Frontal cortex (tissue), 4 donors: ENCODE measurements at places on chromosomes 12 and 14. TPM values are rescaled to one million over a fixed set of nuclear protein-coding genes. Genes with fewer than 3 reads are reported as not detected.

DNA sequence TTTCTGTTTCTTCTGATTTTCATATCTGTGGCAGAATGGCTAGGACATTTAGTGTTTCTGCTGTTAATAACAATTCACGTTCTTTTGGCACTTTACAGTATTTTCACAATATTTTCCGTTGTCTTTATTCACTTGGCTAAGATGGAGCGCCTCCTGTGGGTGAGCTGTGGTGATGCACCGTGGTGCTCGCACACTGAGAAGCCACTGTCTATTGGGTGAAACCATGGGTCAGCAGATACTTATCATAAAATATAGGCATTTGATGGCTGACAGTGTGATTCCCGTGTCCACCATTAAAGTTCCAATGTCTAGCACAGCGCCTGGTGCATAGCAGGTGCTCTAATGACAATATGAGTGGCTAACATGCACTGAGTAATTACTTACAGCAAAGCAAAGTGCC, 141.8 kb downstream of the VRK1 start:
- DNase-seq, result no peak

The GZMH gene
- total RNA-seq, result not detected

The DDN gene
- total RNA-seq, result 14.7 TPM

The MORN3 gene
- 3.3 TPM for total RNA-seq

DNA sequence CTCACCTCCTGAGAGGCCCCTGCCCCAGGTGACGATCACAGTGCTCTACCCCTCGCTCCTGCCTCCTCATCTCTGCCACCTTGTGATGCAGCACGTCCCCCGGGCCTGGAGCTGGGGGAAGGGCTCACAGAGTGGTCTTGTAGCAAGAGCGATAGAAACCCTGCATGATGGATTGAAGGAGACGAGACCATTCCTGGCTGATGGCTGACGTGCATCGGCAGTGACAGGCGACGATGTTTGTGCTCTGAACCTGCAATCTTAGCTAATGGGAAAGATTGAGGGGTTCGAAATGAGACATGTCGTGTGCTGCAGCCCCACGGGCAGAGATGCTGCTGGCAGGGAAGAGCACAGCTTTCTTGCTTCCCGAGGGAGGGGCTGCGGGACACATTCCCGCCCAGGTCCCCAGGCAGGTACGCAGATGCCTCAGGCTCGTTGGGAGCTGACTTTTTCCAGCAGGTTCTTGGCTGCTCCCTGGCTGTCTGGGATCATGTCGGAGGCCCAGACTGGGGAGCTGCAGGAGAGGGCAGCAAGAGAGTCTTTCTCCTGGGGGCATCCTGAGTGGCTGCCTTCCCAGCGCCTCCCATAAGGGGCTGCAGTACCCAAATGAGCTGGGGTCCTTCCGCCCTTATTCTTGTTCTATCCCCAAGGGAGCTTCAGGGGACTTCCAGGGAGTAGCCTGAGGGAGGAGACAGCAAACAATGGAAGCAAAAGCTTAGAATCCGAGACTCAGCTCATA, 38.7 kb upstream of the GPATCH2L start:
- DNase-seq, result no peak

- no peak for DNase-seq
Measured at GRCh38 chr12:26825459-26826016, 7.5 kb downstream of the ITPR2 start.

The LALBA gene
- not detected for total RNA-seq

The KRT2 gene
- not detected for total RNA-seq

DNA sequence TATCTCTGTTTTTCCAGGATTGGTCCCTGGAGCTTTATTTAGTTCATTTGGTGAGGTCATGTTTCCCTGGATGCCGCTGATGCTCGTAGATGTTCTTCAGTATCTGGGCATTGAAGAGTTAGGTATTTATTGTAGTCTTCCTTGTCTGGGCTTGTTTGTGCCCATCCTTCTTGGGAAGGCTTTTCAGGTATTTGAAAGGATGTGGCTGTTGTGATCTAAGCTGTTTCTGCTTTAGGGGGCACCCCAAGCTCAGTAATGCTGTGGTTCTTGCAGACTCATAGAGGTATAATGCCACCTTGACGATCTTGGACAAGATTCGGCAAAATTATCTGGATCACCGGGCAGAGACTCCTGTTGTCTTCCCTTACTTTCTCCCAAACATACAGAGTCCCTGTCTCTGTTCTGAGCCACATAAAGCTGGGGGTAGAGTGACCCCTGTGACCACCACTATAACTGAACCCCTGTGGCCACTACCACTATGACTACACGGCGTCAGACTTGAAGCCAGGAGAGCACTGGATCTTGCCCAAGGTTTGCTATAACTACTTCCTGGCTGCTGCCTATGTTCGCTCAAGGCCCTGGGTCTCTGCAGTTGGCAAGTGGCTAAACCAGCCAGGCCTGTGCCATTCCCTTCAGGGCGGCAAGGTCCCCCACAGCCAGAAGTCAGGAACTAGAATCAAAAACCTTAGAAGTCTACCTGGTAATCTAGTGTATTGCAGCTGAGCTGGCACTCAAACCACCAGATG, 40.9 kb downstream of the FGD4 start:
- no peak for DNase-seq

DNA sequence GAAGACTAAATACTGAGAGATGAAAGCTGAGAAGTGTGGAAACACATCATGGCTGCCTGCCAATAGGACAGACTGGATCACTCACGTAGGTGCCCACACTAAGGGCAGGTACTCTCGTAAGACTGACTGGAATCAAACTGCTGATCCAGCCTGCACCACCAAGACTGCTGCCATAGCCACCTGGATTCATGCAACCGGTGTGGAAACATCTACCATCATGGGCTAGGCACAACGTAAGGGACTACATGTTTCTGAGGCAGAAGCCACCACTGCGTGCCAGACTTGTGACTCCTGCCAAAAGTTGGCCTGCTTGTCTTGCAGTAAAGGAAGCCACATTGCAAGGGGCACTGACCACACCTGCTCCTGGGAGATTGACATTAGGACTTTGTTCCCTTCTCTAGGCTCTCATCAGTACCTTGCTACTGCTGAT, 3.8 kb downstream of the POMT2 start:
- no peak for DNase-seq

DNA sequence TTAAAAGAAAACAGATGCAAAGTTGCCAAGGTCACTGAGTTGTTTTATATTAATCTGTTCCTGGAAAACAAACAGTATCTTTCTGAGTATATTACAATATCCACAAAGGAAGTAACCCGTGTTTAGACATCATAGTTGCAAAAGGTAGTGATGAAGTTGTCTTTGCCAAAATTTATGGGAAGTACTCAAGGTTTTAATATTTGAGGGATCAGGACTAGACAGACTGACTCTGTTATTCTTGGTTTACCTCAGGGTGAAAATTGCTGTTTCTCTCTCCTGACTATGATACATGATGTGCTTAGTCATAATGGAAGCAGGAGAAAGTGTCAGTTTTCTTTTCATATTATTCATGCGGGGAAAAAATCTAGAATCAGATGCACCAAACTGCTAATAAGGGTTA, 28.3 kb downstream of the TMEM233 start:
- no peak for DNase-seq

DNA sequence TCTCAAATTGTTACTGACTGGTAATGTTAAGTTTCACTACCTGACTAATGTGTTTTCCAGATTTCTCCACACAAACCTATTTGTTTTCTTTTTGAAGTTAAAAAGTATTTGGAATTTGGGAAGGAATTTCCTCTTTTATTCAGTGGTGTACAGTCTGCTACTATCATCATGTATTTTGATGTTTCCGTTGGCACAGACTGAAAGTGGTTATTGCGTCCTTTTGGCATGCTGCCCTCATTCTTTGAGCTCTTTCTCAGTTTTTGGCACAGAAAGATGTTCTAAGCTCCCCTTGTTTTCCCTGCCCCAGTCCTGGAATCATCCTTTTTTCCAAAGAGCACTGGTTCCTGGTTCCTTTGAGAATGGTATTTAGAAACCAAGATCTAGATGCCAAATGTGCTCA, 31.4 kb upstream of the RTRAF start:
- DNase-seq, result no peak

- DNase-seq, result peak; percentile 58
Measured at GRCh38 chr12:106248312-106248845, 559 bp upstream of the CKAP4 start.

- no peak for DNase-seq
Measured at GRCh38 chr14:97273540-97273939, 476.4 kb downstream of the VRK1 start.

GRCh38 chr12:34625116-34625515, 602.8 kb downstream of the ALG10 start:
- no peak for DNase-seq

- DNase-seq, result no peak
Measured at GRCh38 chr14:40652089-40652691, 954.5 kb upstream of the LRFN5 start.

DNA sequence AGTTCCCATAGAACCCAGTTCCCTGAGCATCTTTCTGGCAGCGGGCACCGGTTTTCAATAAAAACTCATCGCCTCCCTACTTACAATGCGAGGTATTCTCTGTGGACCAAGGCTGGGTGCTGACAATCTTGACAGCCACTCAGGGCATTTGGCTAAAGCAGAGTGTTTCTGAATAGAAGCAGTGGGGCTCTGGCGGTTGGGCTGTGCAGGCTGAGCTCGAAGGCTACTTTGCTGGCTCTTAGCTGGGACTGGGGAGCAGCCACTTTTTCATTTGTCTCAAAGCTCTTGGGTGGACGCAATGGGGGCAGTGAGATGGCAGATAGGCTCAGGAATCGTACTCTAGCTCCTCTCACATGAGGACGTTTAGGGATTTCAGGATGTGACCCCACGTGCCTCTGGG, 151.8 kb downstream of the UNC79 start:
- DNase-seq, result no peak

GRCh38 chr14:69680297-69680696, 68.9 kb downstream of the SUSD6 start:
- no peak for DNase-seq

The IFNG gene
- total RNA-seq, result not detected

- no peak for DNase-seq
Measured at GRCh38 chr12:59316938-59317337, 278.9 kb upstream of the SLC16A7 start.

The KITLG gene
- total RNA-seq, result 56.3 TPM

DNA sequence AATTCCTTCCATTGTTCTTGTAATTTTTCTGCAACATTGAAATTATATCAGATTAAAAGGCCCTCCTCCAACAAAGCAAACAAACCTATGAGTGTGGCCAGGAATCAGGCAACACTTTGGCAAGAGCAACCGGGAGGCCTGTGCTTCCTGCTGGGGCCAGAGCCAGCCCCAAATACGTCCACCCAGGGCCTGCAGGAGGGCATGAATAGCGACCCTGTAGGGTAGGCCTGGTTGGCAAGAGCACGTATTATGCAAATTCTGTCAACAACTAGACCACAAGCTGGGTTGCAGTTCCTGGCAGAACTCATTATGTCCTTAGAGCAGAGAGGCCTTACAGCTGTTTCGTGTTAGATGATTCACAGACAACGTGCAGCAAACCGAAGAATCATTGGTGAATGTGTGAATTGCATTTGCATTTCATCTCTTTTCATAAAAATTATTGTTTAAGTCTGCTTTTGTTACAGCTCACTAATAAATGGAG, 26.9 kb upstream of the LGALS3 start:
- DNase-seq, result no peak

DNA sequence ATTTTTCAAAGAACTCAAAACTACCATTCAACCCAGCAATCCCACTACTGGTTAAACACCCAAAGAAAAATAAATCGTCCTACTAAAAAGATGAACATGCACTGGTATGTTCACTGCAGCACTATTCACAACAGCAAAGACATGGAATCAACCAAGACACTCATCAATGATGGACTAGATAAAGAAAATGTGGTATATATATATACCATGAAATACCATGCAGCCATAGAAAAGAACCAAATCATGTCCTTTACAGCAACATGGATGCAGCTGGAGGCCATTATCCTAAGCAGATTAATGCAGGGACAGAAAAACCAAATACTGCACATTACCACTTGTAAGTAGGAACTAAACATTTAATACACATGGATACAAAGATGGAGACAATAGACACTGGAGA, 3.8 kb upstream of the ANO6 start:
- no peak for DNase-seq

DNA sequence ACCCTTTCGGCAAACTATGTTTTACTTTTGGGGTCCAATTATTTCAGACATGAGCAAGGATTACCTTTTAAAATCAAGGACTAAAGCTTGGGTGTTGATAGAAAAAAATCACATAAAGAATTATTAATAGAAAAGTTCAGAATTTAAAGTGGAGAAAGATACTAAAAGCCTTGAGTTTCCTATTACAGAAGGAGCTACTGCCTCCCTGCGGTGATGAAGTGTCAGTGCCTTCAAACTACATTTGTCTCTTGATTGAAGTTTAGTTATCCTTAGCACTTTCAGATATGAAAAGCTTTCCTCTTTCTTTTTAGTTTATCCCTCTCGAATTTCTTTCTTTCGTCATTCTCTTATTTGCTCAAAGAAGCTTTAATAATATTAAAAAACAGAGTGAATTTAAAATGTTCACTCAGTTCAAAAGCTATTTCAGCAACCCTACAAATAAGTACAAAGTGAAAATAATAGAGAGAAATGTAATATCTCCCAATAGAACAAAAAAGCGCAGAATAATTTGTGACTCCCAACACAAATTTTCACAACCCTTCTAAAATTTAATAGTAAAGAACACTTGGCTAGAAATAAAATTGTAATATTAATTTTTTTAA, 87.6 kb downstream of the SEC23A start:
- peak; percentile 61 for DNase-seq

DNA sequence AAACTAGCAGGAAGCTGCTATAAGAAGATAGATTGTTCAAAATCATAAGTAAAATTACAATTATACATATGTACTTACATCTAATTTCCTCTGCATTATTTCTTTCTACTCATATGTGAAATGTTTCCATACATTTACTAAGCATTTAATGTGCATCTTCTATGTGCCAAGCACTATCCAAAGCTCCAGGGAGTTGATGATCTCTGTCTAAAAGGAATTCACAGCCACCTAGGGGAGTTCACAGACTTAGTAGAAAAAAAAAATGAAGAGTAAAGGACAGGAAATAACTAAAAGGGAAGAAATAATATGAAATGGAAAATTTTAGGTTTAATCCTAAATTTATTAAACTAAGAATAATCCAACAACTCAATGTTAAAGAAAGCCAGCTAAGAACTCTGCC, 91.7 kb downstream of the EFCAB11 start:
- no peak for DNase-seq

- DNase-seq, result no peak
Measured at GRCh38 chr14:95258156-95258555, 61.6 kb downstream of the CLMN start.

- no peak for DNase-seq
Measured at GRCh38 chr12:95538656-95539055, 12.6 kb downstream of the USP44 start.

The VASH1 gene
- total RNA-seq, result 59.9 TPM

DNA sequence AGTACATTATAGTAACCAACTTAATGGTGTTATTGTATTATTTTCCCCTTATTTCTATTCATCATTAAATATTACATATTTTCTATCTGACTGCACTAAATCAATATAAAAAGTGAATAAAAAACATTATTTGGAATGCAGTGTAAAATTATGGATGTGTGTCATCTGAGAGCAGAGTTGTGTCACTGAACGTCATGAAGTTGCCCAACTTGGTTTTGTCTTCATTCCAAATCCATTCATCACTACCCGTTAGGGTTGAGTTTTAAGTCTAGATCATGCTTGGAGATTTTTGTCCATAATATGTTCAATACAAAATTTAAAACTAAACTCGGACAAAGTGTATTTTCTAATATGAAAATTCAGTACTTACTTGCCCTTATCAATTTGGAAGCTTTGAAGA, 16.1 kb downstream of the KLRF1 start:
- DNase-seq, result no peak
